Nephron progenitor cell (in vitro differentiated cells): ENCODE measurements at places on chromosomes 7 and 10.

- no peaks in the 10 kb centered on the region for H3K27me3 ChIP-seq
- H3K4me1 ChIP-seq: no peaks in the 10 kb centered on the region
- H3K4me3 ChIP-seq: no peak overlapping the region
- no peaks in the 10 kb centered on the region for H3K36me3 ChIP-seq
- DNase-seq: no peak
- H3K27ac ChIP-seq: no peak overlapping the region
These were observed 22.0 kb upstream of the LIPF start for GRCh38 chr10:88642209-88642608.

DNA sequence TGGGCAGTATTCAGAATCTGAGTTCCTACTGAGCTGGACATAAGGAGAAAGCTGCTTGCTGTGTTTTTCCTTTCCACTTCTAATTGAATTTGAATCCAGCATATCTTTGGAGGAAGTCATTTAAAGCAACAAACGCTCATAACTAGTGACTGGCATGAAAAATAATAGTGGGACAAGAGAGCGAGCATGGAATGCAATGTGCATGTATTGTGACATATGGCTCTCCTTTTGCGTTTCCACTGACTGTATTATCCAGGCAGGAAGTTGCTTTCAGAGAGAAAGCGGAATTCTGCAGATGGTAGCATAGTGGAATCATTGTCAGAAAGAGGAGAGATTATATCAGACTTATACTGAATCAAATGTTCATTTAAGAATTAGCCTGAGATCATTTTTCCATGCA is 368.6 kb downstream of the REEP3 start:
- DNase-seq: no peak
- no peak overlapping the region for H3K27ac ChIP-seq
- H3K36me3 ChIP-seq: no peaks in the 10 kb centered on the region

DNA sequence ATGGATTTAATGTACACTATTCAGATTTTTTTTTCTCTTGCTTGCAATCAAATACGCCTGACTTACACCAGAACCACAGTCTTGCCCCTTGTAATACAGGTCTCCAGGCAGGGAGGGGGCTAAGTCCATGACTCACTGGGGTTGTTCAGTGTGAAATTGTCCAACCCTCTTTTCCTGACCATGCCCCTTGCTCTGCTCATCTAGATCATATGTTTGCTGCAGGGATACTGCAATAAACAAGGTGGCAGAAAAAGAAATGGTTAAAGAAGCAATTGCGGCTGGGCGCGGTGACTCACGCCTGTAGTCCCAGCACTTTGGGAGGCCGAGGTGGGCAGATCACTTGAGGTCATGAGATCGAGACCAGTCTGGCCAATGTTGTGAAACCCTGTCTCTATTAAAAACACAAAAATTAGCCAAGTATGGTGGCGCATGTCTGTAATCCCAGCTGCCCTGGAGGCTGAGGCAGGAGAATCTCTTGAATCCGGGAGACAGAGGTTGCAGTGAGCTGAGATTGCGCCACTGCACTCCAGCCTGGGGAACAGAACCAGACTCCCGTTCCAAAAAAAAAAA is 85.5 kb downstream of the TMEM130 start:
- no peak overlapping the region for H3K27ac ChIP-seq
- peaks cover 6% of the 10 kb centered on the region for H3K27me3 ChIP-seq
- H3K4me3 ChIP-seq: no peak overlapping the region
- H3K4me1 ChIP-seq: peaks cover 20% of the 10 kb centered on the region
- no peaks in the 10 kb centered on the region for H3K36me3 ChIP-seq
- no peak for DNase-seq

- no peaks in the 10 kb centered on the region for H3K36me3 ChIP-seq
- no peaks in the 10 kb centered on the region for H3K27me3 ChIP-seq
- no peak overlapping the region for H3K27ac ChIP-seq
- no peak overlapping the region for H3K4me3 ChIP-seq
- no peak for DNase-seq
These were observed 8.3 kb upstream of the ARHGAP12 start for GRCh38 chr10:31936933-31937332.

GRCh38 chr10:46254467-46254866 is 32.3 kb upstream of the ANTXRL start:
- no peak for DNase-seq
- H3K4me1 ChIP-seq: peaks cover 10% of the 10 kb centered on the region
- H3K4me3 ChIP-seq: no peak overlapping the region

- no peak overlapping the region for H3K4me3 ChIP-seq
- H3K27ac ChIP-seq: peak overlapping the region; percentile 50
- DNase-seq: no peak
These were observed 31.8 kb downstream of the CCAR1 start for GRCh38 chr10:68752711-68753350.

DNA sequence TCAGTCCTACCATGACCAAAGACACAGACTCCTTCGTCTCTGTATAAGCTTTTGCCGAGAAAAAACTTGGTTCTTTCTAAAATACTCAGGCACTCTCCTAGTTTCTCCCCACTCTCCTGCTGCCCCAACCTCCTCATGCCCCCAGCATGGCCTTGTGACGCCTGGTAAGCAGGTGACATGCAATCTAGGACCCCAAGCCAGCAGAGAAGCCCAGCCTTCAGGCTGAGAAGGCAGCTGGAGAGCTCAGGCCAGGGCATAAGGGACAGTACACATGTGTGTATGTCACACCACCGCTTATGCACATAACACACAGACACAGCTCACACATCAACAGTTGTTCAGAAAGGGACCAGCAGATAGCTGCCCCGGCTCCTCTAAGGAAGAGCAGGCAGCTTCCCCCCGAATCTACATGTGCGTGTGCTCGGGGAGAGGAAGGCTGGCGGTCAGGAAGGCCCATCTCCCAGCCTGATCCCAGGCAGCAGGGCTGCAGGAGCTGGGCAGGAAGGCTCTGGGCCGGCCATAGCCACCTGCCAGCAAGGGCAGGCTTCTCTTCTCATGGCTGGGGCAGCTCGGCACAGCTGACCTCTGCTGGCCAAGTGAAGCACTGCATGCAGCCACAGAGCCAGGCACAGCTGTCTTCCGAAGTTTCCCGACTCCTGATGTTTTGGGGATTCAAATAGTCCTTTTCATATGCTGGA is 8.5 kb downstream of the DDX56 start:
- H3K4me1 ChIP-seq: no peaks in the 10 kb centered on the region
- no peak overlapping the region for H3K4me3 ChIP-seq
- peaks cover 3% of the 10 kb centered on the region for H3K27me3 ChIP-seq
- peak; percentile 75 for DNase-seq
- H3K36me3 ChIP-seq: peaks cover 42% of the 10 kb centered on the region

DNA sequence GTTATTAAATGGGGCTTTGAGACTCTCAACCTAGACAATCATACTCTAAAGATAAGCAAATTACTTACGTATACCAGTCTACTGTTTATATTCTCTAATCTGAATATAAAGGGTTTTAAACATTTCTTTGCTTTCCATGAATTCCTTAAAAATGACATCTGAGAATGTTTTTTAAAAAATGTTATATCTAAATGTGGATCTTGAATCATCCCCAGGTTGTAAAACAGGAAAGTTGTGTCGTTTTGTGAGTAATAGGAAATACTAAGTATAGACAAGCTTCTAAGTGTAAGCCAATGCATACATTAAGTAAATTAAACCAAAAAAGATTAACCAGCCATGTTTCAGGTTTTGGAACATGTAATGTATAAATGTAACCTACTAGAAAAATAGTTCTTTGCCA is 26.8 kb downstream of the ADD3 start:
- no peak for DNase-seq
- H3K4me1 ChIP-seq: peaks cover 19% of the 10 kb centered on the region

GRCh38 chr7:124257638-124258308 is 224.9 kb upstream of the TMEM229A start:
- no peaks in the 10 kb centered on the region for H3K36me3 ChIP-seq
- no peaks in the 10 kb centered on the region for H3K4me1 ChIP-seq
- no peak for DNase-seq
- peaks cover 5% of the 10 kb centered on the region for H3K27me3 ChIP-seq
- no peak overlapping the region for H3K27ac ChIP-seq

- H3K4me3 ChIP-seq: peak overlapping the region; percentile 84
- H3K36me3 ChIP-seq: peaks cover under 1% of the 10 kb centered on the region
- H3K4me1 ChIP-seq: peaks cover 82% of the 10 kb centered on the region
These were observed 108.4 kb upstream of the BTBD16 start for GRCh38 chr10:122162671-122163173.

- no peak overlapping the region for H3K27ac ChIP-seq
- no peaks in the 10 kb centered on the region for H3K4me1 ChIP-seq
- no peak overlapping the region for H3K4me3 ChIP-seq
- H3K36me3 ChIP-seq: no peaks in the 10 kb centered on the region
- no peaks in the 10 kb centered on the region for H3K27me3 ChIP-seq
These were observed 508.3 kb downstream of the SORCS3 start for GRCh38 chr10:105149371-105149891.

DNA sequence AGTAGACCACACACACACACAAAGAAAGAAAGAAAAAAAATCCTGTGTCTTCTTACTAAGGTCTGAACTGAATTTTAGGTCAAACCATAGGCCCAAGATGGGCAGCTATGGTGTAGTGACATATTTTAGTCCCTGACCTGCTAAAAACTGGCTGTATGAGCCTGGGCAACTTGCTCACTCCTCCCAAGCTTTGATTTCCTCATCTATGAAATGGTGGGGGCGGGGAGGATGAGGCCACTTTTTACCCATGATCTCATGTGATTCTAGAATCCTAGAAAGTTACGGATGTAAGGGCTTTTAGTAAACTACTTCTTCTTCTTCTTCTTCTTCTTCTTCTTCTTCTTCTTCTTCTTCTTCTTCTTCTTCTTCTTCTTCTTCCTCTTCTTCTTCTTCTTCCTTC is 6.1 kb upstream of the CCL24 start:
- peaks cover 26% of the 10 kb centered on the region for H3K27me3 ChIP-seq
- H3K36me3 ChIP-seq: no peaks in the 10 kb centered on the region
- DNase-seq: no peak

- no peak overlapping the region for H3K4me3 ChIP-seq
- H3K4me1 ChIP-seq: peaks cover 14% of the 10 kb centered on the region
- peaks cover 5% of the 10 kb centered on the region for H3K36me3 ChIP-seq
- no peak for DNase-seq
- H3K27me3 ChIP-seq: no peaks in the 10 kb centered on the region
- no peak overlapping the region for H3K27ac ChIP-seq
These were observed 178.8 kb downstream of the ADAM12 start for GRCh38 chr10:126209451-126209850.

GRCh38 chr10:102712089-102712488 is 2.1 kb downstream of the ARL3 start:
- H3K36me3 ChIP-seq: no peaks in the 10 kb centered on the region
- H3K27ac ChIP-seq: no peak overlapping the region
- H3K4me1 ChIP-seq: peaks cover 58% of the 10 kb centered on the region
- H3K27me3 ChIP-seq: peaks cover 2% of the 10 kb centered on the region

- peaks cover 61% of the 10 kb centered on the region for H3K4me1 ChIP-seq
- DNase-seq: no peak
- H3K4me3 ChIP-seq: peak overlapping the region; percentile 99
- H3K27me3 ChIP-seq: peaks cover 3% of the 10 kb centered on the region
- H3K36me3 ChIP-seq: peaks cover 16% of the 10 kb centered on the region
These were observed 2.3 kb downstream of the DENND2A start for GRCh38 chr7:140638173-140638791.

DNA sequence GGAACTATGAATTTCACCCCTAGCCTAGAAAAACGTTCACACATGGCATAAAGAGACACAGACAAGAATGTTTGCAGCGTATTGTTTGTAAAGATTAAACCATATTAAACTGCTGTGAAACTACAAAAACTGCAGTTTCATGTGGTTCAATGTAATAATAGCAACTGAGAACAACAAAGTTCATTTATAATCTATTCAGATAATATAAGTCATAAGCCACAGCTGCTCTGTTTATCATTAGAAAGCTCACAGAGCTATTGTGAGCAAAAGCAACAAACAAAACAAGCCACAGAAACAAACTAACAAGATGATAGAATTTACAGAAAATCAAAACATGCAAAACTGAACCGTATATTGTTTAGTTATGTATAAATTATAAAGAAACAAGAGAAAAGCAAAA is 113.5 kb downstream of the AHR start:
- no peak for DNase-seq
- H3K36me3 ChIP-seq: no peaks in the 10 kb centered on the region
- H3K4me1 ChIP-seq: peaks cover 7% of the 10 kb centered on the region
- no peak overlapping the region for H3K4me3 ChIP-seq

- H3K27ac ChIP-seq: no peak overlapping the region
- peaks cover 6% of the 10 kb centered on the region for H3K27me3 ChIP-seq
- H3K4me1 ChIP-seq: peaks cover 8% of the 10 kb centered on the region
These were observed 288.9 kb downstream of the ADARB2 start for GRCh38 chr10:1448252-1448930.

- no peak overlapping the region for H3K4me3 ChIP-seq
- peaks cover 58% of the 10 kb centered on the region for H3K27me3 ChIP-seq
- no peak for DNase-seq
- H3K27ac ChIP-seq: no peak overlapping the region
These were observed 24.4 kb upstream of the LRRC18 start for GRCh38 chr10:48964038-48964437.

DNA sequence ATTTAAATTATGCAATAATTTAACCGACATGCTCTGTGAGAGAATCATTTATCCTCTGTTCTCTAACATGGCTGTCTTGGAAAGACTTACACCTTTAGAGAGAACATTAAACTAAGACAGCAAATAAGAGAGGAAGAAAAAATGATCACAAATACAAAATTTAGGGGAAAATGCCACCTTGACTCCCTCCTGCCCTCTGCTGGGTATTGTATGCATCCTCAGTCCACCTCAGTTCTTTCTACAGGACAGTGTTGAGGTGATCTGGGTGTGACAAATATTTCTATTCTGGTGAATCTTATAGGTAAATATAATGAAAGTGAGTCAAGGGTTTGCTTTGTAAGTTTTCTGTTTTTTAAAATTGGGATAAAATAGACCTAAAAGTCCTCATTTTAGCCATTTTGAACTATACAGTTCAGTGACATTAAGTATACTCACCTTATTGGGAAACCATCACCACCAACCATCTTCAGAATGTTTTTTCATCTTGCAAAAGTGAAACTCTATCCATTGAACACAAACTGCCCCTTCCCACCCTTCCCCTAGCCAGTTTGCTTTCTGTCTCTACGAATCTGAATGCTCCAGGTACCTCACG is 61.5 kb upstream of the ELMO1 start:
- DNase-seq: no peak
- no peak overlapping the region for H3K27ac ChIP-seq
- no peak overlapping the region for H3K4me3 ChIP-seq
- peaks cover 3% of the 10 kb centered on the region for H3K27me3 ChIP-seq
- H3K4me1 ChIP-seq: no peaks in the 10 kb centered on the region

GRCh38 chr7:85564861-85565260 is 378.0 kb upstream of the SEMA3D start:
- peaks cover 4% of the 10 kb centered on the region for H3K27me3 ChIP-seq
- H3K4me3 ChIP-seq: no peak overlapping the region
- DNase-seq: no peak
- H3K36me3 ChIP-seq: no peaks in the 10 kb centered on the region

GRCh38 chr10:103661198-103661950 is 167.9 kb downstream of the NEURL1 start:
- H3K4me3 ChIP-seq: peak overlapping the region; percentile 49
- H3K36me3 ChIP-seq: peaks cover 32% of the 10 kb centered on the region
- H3K4me1 ChIP-seq: peaks cover 39% of the 10 kb centered on the region
- peak; percentile 75 for DNase-seq
- no peaks in the 10 kb centered on the region for H3K27me3 ChIP-seq

- no peak overlapping the region for H3K27ac ChIP-seq
- peaks cover 9% of the 10 kb centered on the region for H3K36me3 ChIP-seq
- H3K4me1 ChIP-seq: no peaks in the 10 kb centered on the region
- DNase-seq: peak; percentile 30
These were observed 59.4 kb upstream of the ASAH2 start for GRCh38 chr10:50310560-50311174.
